Activated T-helper 1 cell treated with anti-CD3 and anti-CD28 coated beads, Interleukin-2, amount 50 U/mL, for 16 hours (primary cell): ENCODE measurements at places on chromosomes 1 and 21.

- no peak for DNase-seq
These were observed 30.4 kb downstream of the MORC3 start for GRCh38 chr21:36350282-36350910.

DNA sequence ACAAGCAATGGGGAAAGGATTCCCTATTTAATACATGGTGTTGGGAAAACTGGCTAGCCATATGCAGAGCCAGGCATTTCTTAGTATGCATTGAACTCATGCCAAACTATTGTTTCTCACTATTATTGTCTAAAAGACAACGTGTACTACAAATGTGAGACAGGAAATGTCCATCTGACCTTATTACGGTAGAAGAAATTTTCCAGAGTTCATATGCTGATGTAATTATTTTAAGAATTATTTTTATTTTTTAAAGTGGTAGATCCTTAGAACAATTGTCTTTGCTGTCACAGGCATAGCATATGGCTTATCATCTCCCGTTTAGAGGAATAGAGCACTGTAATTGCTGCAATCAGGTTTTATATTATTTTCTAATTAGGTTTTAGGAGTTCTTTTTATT is 75.2 kb upstream of the S1PR1 start:
- no peak for DNase-seq

DNA sequence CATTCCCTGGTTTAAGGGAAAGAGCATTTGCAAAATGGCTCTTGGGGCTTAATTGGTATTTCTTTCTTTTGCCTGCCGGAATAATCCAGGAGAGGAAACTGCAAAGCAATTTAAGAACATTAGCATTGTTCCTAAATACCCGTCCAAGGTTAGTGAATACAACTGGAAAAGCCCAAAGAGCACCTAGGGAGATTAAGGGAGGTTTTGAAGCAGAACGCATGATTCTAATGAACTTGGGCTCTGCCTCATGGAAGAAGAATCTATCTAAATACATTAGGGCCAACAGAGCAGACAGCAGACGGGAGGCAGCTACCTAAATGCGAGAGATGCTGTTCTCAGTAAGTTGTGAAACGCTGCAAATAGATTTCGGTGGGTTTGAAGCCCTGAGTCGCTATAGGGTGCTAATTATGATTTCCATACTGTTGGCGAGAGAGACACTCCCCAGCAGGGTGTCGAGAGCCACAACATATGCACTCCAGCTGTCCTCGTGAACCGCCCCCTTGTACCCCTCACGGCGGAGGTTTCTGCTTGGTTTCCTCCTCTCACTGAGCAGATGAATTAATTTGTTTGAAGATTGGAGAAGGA is 326.7 kb upstream of the CAMK1G start:
- DNase-seq, result no peak

DNA sequence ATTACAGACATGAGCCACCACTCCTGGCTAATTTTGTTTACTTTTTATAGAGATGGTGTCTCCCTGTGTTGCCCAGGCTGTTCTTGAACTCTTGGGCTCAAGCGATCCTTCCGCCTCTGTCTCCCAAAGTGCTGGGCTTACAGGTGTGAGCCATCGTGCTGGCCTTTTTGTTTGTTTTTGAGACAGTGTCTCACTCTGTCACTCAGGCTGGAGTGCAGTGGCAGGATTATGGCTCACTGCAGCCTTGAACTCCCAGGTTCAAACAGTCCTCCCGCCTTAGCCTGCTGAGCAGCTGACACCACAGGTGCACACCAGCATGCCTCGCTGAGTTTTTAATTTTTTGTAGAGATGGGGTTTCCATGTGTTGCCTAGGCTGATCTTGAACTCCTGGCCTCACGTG is 49.1 kb downstream of the ADARB1 start:
- DNase-seq, result no peak

DNA sequence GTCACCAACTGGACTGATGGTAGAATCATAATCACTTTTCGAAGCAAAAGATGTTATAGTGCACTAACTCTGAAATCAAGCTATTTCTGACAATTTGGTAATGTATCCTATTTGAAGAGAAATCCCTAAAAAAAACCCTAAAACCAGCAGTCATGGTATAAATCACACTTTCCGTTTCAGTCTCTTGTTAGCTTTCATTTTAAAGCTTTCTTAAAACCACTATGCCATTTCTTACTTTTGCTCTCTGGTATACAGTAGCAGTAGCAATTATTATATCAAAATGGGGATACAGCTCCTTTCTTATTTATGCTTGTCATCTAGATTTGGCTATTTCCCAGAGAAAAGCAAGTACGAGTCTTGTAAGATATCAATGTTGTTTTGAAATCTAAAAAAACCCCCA is 323.3 kb downstream of the KCTD3 start:
- DNase-seq, result no peak

- DNase-seq, result no peak
These were observed 84.5 kb upstream of the RGS4 start for GRCh38 chr1:162984699-162985098.

GRCh38 chr21:31318971-31319370 is 25.1 kb downstream of the TIAM1 start:
- DNase-seq, result no peak

DNA sequence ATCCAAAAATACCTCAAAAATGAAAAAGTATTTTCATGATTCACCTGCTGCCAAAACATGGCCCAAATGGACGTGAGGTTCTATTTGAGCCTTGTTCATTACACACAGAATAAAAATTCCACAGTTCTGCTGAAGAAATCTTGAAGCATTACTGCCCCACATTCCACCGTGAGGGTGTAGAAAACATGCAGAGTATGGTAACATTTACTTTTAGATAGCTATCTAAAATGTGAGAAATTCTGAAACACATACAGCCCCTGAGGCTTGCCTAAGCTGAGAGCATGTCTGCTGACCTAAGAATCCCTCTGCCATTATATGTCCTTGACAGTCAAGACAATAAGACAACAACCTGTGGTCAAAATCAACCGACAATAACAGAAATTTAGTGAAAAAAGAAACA is 186.5 kb downstream of the DSCAM start:
- no peak for DNase-seq

- no peak for DNase-seq
These were observed 3.9 kb downstream of the DENND1B start for GRCh38 chr1:197771386-197771785.

DNA sequence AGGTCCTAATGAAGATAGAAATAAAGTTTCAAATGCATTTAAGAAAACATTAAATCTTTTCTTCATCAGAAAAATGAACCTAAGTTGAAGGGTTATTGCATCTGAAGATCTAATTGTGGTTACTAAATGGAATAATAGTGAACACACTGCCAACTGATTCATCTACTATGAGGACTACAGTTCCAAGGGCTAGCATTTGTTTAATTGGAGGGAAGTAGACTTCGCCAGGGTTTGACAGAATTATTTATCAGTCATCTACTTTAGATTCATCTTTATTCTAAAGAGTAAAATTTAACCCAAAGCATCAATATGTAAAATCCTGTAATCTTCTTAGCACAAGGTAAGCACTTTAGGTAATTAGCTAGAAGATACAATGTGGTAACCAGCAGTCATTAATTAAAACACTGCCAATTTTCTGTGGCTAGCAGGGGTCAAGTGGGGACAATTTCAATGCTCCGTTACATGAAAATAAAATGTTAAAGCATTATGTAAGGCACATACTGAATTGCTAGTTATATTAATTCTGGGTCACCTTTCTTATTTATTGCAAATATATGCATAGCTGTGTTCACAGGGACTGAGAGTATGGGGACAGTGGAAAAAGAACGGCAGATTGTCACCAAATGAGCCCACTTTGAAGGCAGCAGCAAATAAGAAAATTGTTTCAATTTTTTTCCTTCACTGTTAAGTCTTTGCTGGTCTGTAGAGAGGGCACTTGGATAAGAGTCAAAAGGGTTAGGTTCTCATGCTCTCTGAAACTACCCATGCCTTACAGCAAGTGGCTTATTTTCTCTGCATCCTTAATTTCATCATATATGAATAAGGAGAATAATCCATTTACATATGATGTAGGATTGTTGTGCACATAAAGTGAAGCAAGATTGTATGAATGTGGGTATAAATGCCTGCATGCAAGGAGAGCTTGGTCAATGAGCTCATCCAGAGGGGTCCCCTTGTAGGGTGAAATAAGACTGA is 416.0 kb downstream of the PCP4 start:
- DNase-seq, result no peak

DNA sequence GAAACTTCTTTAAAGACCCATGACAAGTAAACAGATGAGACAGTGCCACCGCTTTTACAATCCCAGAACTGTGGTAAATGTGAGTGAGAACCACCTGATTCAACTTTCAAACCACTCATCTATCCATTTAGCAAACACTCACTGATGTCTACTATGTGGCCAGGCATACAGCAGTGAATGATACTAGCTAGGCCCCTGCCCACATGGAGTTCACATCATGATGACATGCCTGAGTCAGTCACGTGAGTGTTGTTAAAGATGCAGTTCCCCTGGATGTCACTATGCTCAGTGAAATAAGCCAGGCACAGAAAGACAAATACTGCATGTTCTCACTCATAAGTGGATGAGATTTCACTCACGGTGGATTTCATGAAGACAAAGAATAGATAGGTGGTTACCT is 28.4 kb downstream of the STX6 start:
- no peak for DNase-seq

DNA sequence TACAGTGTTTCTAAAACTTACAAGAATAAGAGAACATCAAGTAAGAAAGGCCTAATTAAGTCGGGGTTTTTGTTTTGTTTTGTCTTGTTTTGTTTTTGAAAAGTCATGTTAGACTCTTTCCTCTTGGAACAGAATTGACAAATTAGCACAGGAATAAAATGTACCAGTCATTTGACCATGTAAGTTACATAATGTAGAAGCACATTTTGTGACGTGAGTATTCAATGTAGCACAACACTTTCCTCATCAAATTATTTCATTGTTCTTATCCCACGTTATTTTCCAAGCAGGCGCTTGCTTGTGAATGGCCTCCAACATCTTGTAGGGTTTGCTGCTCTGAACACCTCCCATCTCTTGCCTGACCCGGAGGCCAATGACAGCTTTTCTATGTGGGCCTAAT is 34.7 kb upstream of the DNASE2B start:
- DNase-seq, result no peak

GRCh38 chr1:50084389-50084788 is 24.3 kb upstream of the ELAVL4 start:
- DNase-seq, result no peak

- DNase-seq, result no peak
These were observed 29.2 kb upstream of the BRDT start for GRCh38 chr1:91919962-91920361.

- no peak for DNase-seq
These were observed 528.1 kb downstream of the KIF26B start for GRCh38 chr1:245682638-245683628.

DNA sequence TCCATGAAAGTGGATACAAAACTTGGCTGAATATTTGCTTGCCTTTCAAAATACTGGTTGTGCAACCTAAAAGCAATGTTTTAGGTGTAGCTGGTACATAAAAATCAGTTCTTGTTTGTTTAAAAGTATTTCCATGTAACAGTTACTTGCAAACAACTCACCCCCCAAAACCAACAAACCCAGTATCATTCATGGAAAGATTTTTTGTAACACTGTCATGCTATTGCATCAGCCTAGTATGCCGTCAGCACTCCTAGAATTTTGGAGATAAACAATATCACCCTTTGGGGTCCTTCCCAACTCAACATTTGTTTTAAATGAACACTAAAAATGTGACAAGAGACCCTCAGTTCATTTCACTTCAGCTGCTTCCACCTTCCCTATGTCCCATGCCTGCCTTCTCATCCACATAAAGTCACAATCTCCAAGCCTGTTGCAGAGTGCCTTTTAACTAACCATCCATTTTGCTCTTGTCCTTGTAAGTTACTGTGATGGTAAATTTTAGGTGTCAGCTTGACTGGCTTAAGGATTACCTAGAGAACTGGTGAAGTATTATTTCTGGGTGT is 425.3 kb downstream of the DUSP10 start:
- no peak for DNase-seq

DNA sequence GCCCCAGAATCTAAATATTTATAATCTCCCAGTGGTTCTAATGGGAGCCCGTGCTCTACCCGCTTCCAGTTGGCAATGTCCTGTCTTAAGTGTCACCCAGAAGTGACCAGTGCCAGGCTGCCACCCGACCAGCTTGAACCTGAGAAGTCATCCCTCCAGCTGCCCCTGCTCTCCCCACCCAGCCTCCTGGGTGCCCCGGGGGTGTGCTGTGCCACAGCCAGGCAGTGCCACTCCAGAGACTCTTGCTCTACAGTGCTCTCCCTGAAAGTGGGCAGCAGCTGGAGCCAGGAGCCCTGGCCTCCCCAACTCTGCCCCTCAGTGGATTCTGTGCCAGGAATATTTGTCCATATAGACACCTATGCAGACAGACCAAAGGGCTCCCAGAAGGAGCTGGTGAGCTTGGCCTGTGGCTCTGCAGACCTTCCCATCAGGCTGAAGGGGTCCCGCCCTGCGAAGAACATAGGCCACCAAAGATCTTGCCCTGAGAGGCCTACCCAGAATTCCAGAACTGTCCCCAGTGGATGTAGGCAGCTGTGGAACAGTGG is 9.0 kb upstream of the EPS8L3 start:
- DNase-seq, result no peak

GRCh38 chr1:226679262-226679661 is 59.8 kb downstream of the ITPKB start:
- DNase-seq, result no peak

GRCh38 chr21:34215501-34215900 is 142.1 kb downstream of the MRPS6 start:
- no peak for DNase-seq

DNA sequence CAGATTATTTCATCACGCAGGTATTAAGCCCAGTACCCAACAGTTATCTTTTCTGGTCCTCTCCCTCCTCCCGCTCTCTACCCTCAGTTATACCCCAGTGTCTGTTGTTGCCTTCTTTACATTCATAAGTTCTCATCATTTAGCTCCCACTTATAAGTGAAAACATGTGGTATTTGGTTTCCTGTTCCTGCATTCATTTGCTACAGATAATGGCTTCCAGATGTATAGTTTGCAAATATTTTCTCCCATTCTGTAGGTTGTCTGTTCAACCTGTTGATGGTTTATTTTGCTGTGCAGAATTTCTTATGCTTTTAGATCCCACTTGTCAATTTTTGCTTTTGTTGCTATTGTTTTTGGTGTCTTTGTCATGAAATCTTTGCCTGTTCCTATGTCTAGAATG is 21.1 kb upstream of the KCNH1 start:
- DNase-seq, result no peak

- DNase-seq, result no peak
These were observed 4.0 kb downstream of the SOX13 start for GRCh38 chr1:204076891-204077290.

- DNase-seq, result no peak
These were observed 21.3 kb downstream of the DENND2C start for GRCh38 chr1:114648503-114648902.

- DNase-seq, result peak; percentile 23
These were observed 32.9 kb upstream of the ATP2B4 start for GRCh38 chr1:203593723-203594122.

- no peak for DNase-seq
These were observed 4.5 kb upstream of the COP1 start for GRCh38 chr1:176211396-176212165.

- DNase-seq, result no peak
These were observed 15.4 kb upstream of the PHACTR4 start for GRCh38 chr1:28354121-28354520.
